ENCODE measurements at places on chromosomes 1 and 21.

GRCh38 chr21:35646606-35647005, 413.7 kb downstream of the SETD4 start:
- DNase-seq, result no peak

DNA sequence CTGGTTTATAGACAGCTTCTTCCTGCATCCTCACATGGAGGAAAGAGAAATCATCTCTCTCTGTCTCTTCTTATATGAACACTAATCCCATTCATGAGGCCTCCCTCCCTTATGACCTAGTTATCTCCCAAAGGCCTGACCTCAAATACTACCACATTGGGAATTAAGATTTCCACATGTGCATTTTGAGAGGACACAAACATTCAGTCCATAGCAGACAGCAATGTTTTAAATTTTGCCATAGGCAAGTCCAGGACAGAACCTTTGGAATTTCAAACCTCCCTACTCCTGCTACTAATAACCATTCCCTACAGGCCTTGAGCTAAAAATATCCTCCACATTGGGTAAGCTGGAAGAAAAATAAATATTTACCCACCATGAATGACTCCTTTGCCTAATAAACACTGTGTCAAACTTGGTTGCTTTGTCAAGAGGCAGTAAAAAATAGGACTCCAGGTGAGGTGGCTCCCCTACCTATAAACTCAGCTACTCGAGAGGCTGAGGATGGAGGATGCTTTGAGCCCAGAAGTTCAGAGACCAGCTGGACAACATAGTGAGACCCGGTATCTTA, 113.7 kb downstream of the ZNF281 start:
- no peak for DNase-seq

DNA sequence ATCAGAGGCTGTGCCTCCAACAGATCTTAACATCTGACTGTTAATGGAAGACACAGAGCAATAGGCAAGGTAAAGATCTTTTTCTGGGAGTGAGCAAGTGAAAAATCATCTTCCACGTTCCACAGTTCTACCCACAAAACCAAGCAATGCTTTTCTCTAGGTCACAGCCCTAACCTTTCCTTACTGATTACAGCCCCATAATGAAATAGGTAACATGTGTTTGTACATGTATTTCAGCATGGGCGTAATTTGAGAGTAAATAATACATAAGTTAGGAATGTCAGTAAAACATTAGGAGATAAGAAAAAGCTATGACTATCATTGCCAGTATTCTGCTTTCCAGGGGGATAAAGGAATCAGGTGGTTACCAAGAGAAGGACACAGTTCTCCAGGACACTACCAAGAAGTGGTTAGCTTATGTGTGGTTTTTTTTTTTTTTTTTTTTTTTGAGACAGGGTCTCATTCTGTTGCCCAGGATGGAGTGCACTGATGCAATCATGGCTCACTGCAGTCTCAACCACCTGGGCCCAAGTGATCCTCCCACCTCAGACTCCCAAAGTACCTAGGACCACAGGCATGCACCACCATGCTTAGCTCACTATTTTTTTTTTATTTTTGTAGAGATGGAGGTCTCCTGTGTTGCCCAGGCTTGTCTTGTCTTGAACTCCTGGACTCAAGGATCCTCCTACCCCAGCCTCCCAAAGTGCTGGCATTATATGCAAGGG, 72.0 kb downstream of the DAP3 start:
- DNase-seq, result no peak

- DNase-seq, result no peak
These were observed 281.2 kb downstream of the SETD4 start for GRCh38 chr21:35779167-35779566.

DNA sequence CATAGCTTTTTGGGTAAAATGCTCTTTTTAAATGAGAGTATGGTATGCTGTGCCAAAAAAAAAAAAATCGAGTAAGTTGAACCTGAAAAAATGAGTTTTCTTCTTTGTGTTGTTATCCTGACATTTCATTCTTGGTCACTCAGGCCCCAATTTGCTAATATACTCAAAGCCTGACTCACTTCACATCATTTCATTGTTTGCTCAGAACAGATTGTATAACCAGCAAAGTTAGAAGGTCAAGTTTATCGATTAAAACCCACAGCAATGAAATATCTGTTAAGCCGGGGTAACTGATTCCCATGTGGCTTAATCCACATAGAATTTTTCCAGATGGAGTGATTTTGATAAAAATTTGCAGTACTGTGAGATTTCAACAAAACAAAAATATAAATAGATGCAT, 363.7 kb downstream of the NEGR1 start:
- no peak for DNase-seq

DNA sequence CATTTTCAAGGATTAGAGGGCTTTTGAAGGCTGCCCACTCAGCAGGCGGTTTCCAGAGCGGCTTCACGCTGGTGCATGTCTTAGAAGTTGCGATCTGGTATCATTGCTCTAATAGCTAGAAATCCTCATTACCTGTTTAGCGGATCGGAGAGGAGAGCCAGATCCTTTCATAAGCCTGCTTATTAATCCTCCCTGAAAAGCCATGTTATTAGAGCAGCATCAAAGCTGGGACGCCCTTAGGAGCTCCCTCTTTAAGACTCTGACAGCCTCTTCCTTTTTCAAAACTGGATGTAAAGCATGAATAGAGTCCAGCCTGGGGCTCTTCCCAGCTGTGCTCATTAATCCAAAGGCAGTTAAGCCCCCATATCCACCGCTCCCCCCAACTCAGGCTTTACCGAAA, 13.9 kb upstream of the CTSE start:
- no peak for DNase-seq

DNA sequence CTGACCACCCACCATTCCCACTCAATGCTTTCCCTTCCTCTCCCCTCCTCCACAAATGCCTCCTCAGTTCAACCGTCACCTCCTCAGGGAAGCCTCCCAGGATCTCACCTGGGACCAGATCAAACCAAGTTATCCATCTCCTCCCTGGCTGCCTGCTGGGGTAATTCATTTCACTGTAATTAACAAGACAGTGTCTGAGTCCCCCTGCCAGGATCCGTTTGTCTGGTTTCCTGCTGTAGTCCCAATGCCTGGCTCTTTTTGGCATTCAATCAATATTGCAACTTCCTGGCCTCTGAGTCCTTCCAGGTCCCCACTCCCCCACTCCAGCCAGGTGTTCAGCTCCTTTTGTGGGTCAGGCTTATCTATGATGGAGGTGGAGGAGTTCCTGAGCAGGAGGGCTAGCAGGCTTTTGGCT, 687.7 kb downstream of the PTPRU start:
- DNase-seq, result no peak
